ENCODE measurements at places on chromosomes 1 and 21. TPM values are rescaled to one million over a fixed set of nuclear protein-coding genes. Genes with fewer than 3 reads are reported as not detected.

- DNase-seq, result no peak
These were observed 54.2 kb downstream of the GLIS1 start for GRCh38 chr1:53684741-53685140.

GRCh38 chr1:107976836-107977235, 11.9 kb upstream of the VAV3 start:
- no peak for DNase-seq

- no peak for DNase-seq
These were observed 228.2 kb upstream of the USP24 start for GRCh38 chr1:55443175-55443915.

GRCh38 chr1:156117414-156118176, 3.1 kb downstream of the LMNA start:
- DNase-seq, result no peak

GRCh38 chr1:246068619-246069509, 438.2 kb downstream of the SMYD3 start:
- DNase-seq, result no peak

DNA sequence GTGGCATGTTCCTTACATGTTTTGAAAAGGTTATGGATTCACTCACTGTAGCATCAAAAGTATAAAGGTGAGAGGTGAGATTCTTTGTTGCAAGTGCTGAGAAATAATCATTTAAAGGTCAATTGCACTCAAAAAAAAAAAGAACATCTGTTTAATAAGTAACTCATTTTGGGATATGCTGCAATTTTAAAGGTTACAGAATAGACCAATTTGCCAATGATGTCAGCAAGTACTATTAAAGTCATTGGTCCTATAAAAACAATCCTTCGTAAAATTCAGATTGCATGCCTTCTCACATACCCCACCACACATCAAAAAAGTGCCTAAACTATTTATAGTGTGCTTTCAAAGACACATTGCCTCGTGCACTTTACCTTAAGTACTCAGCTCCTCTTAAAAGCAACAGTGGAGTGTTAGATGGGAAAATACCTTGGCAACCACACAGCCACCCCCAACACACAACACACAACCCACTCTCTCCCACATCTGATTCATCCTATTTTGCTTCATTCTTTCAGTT, 218.2 kb upstream of the ADGRL2 start:
- DNase-seq, result no peak

DNA sequence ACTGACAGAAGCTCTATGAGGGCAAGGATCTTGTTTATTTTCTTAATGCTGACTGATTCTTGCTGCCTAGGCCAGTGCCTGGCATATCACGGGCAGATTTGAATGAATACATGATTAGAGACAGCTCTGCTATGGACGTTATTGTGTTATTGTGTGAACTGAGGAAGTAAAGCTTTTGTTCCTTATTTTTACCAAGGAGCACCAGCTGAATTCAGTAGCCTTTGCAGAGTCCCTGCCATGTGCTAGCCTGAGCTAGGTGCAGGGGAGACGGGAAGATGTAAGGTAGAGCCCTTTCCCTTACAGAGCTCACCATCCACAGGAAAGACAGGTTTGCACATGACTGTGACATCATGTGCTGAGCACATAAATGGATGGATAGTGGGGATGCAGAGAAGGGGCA, 36.0 kb upstream of the SCMH1 start:
- DNase-seq, result no peak

DNA sequence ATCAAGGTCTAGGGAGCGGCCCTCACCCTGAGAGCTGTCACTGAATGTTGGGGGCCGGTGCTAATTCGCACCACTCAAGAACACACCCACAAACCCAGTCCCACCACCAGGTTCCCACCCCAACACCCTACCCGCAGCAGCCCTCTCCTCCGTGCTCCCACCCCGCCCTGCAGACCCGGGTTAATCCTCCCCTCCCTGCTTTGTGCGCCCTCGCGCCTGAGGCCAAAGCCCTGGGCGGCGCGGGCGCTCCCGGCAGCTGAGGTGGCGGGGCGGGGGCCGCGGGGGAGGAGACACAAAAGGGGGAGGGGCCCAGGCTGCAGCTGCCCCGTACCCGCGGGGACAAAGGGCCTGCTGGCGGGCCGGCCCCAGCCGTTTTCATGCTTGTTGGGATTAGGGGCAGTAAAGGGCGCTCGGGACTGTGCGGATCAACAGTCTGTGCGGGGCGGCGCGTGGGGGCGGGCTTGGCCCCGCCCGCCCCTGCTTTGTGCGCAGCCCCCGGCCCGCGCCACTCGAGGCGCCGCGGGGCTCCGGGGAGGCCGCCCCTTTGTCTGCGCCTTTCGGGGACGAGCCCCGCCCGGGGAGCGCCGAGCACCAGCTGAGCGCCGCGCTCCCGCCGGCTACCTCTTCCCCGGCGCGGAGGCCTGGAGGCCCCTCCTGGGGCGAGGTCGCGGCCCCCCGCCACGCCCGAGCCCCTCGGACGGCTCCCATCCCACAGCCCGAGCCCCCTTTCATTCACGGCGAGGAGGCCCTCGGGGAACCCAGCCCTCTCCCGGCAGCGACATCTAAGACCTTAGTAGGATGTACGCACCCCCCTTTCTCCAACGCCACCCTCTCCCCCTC, 10.9 kb downstream of the C1orf216 start:
- no peak for DNase-seq

GRCh38 chr1:208829595-208829994, 585.4 kb upstream of the PLXNA2 start:
- DNase-seq, result no peak

DNA sequence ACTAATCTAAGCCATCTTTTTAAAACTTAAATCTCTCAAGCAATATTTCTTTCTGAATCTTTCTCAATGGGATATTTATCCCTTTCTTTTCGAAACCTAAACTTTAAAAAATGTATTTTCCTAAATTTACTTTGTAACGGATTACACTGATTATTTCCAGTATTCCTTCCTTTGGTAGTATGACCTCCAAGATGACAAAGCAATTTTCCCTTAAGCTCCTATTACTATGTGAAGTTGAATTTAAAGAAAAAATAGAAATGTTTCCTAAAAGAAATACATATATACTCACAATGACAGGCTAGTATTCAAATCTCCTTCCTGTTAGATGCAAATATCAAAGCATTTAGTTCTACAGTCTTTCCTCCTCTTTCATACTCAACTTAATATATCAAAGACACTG, 15.8 kb downstream of the SCAF4 start:
- DNase-seq, result no peak

DNA sequence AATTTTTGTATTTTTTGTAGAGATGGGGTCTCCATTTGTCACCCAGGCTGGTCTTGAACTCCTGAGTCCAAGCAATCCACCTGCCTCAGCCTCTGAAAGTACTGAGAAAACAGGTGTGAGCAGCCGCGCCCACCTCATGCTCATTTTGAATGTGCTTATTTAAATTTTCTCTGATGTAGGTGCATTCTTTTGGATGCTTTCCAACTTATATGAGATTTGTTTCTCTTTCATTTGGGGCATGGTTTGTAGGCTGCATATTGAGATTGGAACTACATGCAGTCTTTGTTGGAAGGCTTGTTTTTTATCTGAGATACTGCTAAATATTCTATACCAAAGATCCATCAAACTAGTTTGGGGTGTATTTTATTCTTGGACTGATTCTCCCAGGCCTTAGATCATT, 81.0 kb upstream of the IVNS1ABP start:
- DNase-seq, result no peak

DNA sequence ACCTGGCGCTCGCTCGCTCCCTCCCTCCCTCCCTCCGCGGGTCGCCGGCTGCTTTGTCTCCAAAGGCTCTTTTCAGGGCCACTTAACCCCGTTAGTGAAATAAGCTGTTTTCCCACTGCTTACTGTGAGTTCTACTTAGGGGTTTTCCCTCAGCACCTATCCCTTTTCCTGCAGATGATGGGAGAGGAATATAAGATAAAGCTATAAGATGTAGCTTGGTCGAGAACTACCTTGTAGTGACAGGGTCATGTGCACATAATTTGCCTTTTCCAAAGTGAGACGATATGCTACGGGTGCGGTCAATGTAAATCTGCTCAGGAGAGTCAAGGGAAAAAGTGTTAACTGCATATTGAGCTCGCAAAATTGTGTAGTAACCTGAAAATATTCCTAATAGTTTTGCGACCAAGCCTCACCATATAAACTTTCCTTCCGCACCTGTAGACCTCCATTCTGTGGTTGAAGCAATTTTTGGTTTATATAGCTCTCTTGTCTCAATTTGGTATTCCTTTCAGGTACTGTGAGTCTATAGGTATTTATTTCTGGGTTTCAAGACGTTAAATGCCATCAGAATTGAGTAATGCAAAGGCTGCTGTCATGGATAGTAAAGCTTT, 55.8 kb upstream of the BOLA1 start:
- no peak for DNase-seq

DNA sequence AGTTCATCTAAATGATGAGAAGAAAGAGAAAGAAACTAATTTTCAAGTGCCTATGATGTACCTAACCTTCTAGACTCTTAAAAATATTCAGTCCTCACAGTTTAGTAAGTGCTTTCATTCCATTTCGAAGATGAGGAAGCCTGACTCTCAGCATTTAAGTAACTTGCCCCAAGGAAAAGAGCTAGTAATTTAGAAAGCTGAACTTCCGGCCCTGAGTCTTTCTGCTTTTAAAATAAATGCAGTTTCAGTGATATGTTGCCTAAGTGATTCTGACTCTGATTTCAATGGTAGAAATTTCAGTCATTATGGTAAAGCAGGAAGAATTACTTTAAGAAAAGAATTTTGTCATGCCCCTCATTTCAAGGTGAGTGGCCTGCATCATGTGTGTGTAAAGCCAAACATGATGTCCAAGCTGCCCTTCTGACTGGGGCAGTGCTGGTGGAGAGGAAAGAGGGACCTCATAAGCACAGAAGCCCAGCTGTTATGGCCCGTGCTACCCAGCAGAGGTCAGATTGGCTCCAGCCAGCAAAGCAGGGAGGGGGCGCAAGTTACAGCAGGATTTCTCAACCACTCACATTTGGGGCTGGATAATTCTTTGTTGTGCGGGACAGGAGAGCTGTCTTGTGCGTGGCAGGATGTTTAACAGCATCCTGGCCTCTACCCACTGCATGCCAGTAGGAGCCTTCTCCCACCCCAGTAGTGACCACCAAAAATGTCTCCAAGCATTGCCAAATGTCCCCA, 10.7 kb downstream of the ATP1A4 start:
- DNase-seq, result no peak

Gene HMGCS2
- 140 TPM for polyA plus RNA-seq

Gene ZSWIM5
- 4.1 TPM for polyA plus RNA-seq

Data from left renal pelvis (tissue), 4 donors.